HTR-8/SVneo (cell line): ENCODE measurements at places on chromosomes 7 and 10.

- DNase-seq: peak; percentile 49
Measured at GRCh38 chr7:23184709-23185359, 3.0 kb downstream of the NUP42 start.

GRCh38 chr10:107215681-107216080 is 51.2 kb upstream of the SORCS1 start:
- no peak for DNase-seq

GRCh38 chr7:2371329-2371728 is 16.7 kb downstream of the EIF3B start:
- DNase-seq: no peak

DNA sequence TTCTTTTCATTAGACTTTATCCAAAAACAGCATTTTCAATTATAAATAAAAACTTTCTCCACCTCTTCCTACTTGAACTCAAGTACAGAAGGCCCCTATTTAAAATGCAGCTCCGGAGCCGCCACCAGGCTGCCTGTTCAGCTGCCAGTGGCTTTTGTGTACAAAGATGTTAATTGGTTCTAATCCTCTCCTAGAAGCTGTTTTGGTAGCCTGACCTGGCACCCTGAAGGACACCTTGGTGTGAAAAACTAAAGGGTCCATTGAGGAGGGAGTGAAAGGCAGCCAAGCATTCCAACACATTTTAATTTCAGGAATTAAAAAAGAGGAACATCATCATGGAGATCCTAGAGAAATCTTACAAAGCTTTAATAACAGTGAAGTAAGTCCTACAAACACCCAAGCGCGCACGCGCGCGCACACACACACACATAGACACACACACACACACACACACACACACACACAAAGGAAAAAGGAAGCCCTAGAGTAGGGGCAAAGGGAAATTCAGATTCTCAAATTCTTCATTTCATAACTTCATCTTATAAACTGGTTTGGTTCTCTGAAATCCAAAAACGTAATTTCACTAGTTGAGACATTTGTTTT is 41.4 kb downstream of the VAX1 start:
- no peak for DNase-seq
